ENCODE measurements at places on chromosomes 4 and X.

DNA sequence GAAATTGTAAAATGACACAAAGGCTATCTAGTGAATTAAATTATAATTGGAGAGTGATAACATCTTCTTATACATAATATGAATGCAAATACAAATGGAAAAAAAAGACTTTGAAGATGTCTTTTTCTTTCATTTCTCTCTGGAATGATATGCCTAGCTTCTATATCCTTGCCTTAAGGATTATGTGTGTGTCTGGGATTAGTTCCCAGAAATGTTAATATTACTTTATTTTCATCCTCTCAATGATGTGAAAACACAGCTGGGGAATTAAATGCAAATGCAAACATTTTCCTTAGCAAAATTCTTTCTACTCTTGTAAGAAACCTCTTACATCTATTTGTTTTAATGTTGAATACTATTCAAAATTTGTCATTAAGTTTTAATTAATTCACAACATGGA lies 441.9 kb downstream of the FSTL5 start:
- no peak for DNase-seq

- DNase-seq = no peak
Observed at GRCh38 chrX:102067966-102068723, 57.3 kb upstream of the TCEAL2 start.

DNA sequence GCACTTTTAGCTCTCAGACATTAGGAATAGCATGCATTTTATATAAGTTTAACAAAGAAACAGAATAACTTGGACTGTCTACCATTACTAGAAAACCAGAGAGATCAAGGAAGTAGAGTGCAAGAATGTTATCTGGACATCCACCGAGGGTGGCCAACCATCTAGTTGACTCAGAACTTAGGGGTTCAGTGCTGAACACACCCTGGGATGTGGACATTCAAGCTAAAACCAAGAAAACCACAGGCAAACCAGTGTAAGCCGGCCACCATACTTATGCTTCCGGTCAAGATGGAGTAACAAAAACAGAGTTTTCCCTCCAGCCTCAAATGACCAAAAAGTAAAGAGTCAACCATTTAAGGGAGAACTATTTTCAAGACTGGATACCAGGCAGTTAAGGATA lies 181.4 kb upstream of the MXRA5 start:
- no peak for DNase-seq

GRCh38 chr4:38094419-38094818 lies 134.2 kb downstream of the PTTG2 start:
- no peak for DNase-seq

- DNase-seq = no peak
Observed at GRCh38 chr4:16833722-16834121, 64.7 kb downstream of the LDB2 start.

GRCh38 chrX:140948827-140949226 lies 53.6 kb upstream of the SPANXB1 start:
- no peak for DNase-seq

DNA sequence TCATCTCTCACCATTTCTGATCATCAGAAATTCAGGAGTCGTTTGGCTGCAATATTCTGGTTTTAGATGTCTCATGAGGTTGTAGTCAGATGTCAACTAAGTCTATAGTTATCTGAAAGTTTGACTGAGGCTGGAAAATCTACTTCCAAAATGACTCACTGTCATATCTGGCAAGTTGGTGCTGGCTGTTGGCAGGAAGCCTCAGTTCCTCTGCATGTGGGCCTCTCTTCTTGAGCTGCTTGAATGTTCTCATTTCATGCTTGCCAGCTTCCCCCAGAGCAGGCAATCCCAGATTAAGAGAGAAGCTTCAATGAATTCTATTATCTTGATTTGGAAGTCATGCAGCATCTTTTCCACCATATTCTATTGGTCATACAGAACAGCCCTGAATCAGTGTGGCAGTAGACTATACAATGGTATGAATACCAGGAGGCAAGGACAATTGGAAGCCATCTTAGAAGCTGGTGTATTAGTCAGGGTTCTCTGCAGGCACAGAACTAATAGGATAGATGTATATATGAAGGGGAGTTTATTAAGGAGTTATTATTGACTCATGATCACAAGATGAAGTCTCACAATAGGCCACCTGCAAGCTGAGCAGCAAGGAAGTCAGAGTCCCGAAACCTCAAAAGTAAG lies 46.8 kb upstream of the ELF2 start:
- DNase-seq = no peak

DNA sequence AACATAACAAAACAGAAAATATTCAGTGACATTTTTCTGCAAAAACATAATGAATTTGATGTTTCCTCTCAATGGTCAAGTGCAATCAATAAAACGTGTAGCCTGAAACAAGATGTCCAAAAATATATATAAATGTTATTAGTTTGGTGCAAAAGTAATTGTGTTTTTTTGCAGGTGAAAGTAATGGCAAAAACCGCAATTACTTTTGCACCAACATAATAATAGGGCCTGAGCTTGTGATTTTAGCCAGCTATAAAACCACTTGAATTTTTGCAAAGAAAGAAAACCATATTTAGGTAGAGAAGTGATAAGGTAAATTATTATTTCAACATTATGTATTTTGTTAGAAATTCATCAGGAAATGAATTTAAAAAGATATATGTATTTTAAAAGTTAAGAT lies 475.3 kb upstream of the AMOT start:
- no peak for DNase-seq

- DNase-seq = no peak
Observed at GRCh38 chr4:47933840-47934239, 19.5 kb upstream of the NFXL1 start.

- no peak for DNase-seq
Observed at GRCh38 chr4:78477276-78477675, 74.3 kb upstream of the ANXA3 start.

DNA sequence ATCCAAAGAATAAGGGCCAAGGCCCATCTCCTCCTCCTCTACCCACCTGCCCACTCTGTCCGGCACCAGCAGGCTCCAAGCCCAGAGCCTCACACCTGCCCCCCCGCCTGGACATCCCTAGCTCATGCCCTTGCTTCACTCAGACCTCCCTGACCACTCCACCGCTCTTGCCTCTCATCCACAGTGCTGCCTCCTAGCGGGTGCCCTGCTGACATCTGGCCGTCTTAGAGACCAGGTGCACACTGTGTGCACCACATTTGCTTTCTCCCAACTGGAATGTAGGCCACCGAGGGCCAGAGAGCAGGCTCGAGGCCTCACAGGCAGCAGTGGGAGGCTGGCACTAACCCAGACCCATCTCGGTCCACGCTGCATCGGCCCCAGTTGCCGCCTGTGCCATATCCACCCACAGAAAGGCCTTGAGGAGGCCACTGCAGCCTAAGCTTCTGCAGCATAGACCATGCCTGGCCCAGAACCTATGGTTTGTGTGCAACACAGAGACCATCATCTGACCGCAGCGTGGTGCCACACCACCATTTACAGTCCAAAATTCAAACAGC lies 13.5 kb downstream of the LETM1 start:
- no peak for DNase-seq

DNA sequence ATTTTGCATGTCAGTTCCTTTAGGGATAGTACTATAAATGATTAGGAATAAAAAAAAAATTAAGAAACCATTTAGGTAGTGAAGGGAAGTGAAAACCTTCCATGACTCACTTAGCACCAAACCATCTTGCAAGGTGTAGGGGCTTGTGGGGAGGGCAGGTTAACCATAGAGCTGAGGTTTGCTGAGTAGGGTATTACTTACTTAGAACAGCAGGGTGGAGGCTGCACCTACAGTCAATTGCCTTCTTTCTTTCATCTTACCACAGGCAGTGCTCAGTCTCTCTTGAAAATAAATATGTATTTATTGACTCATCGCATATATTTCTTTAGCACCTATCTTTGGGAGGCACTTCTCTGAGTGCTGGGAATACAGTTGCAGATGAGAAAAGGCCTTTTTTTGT lies 104.9 kb upstream of the GIMD1 start:
- no peak for DNase-seq

GRCh38 chrX:33138677-33139249 lies 72.6 kb downstream of the DMD start:
- DNase-seq = no peak
